ENCODE measurements at places on chromosomes 11 and 22.

- peak; percentile 84 for DNase-seq
Observed at GRCh38 chr22:21624880-21625791, 4.7 kb downstream of the YDJC start.

DNA sequence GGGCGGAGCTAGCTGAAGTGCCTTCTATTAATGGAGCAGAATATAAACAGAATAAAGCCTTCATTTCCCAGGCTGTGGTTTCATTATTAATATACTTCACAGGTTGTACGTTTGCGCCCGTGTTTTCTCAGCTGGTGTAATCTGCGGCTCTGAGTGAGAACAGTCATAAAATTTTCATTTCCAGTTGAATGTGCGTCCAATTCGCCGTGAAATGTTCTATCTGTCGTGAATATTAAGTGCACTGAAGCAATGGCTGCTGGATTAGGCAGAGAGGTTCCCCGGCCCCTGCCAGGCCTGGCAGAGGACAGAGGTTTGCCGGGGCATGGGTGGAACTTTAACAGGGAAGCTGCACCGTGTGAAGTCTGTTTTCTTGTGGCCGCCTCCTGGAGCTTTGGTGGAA lies 874.4 kb downstream of the NTM start:
- DNase-seq: no peak

GRCh38 chr22:47207846-47208554 lies 445.6 kb downstream of the TBC1D22A start:
- DNase-seq: no peak

- peak; percentile 93 for DNase-seq
Observed at GRCh38 chr11:406796-407650, 7.8 kb downstream of the SIGIRR start.

DNA sequence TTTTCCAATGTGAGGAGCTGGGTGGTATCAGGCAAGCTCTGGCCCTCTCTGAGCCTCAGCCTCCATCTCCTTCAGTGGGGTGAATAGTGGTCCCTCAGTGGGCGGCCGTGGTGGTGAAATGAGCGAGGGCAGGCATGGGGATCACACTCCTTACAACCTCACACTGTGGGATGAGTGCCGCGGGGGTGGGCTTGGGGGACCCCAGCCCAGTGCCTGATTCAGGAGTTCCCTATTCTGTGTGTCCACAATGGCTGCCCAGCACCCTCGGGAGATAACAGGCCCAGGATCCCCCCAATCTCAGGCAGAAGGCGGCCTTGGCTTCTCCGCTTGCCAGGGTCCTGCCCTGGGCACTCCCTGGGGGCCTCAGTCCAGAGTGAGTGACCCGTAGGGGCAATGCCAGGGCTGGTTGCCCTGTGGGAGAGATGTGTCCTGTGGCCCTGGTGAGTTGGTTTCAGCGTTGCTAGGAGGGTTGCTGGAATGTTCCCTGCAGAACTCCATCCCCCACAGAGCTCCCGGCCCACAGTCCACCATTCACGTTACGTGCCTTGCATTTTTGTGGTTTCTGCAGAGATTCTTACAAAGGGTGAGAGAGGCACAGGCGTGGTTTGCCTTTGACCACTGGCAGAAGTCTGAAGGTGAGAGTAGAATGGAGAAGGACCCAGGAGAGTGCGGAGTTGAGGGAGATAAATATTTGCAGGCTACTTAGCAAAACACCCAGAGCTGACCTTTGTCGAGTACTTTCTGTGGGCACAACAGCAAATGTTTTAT lies 2.9 kb downstream of the ALDH3B1 start:
- DNase-seq: no peak

DNA sequence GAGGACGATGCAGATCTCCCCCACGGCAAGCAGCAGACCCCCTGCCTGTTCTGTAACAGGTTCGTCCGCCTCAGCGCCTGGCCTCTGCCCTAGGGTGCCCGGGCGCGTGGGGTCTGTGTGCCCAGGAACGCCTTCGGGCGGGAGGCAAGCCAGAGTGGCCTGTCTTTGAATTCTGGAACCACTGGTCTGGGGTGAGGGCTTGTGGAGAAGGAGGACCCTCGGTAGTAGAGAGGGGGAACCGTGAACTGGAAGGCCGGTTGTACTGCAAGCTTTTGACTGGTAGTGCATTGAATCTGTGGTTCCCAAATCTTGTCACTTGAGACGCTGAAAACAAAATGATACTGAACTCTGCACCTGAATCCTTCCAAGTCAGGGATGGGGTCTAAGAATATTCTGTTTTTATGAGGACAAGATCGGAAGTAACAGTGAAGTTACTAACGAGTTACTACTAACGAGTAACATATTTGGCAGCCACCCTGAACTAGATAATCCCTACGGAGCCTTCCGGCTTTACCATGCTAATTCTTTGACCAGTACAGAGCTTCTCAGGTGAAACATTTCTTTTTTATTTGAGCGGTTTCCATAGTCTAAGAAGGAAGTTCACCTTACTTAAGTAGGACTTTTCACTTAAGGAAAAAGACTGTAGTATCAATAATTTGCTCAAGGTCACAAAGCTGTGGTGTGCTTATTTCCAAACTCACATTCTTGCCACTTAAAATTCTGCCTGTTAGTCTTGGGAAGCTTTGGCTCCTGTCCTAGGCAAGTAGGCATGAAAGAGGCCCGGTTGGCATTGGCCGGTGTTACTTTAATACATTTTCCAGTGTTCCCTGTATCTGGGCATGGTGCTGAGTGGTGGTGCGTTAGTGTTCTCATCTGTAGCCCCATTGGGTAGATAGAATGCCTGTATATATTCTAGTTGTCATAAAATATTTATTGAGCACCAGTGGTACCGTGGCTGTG lies 860 bp downstream of the PRMT3 start:
- DNase-seq: no peak

- no peak for DNase-seq
Observed at GRCh38 chr11:128181088-128181480, 406.3 kb downstream of the ETS1 start.

GRCh38 chr22:44206696-44207095 lies 26.0 kb downstream of the PARVG start:
- DNase-seq: no peak

DNA sequence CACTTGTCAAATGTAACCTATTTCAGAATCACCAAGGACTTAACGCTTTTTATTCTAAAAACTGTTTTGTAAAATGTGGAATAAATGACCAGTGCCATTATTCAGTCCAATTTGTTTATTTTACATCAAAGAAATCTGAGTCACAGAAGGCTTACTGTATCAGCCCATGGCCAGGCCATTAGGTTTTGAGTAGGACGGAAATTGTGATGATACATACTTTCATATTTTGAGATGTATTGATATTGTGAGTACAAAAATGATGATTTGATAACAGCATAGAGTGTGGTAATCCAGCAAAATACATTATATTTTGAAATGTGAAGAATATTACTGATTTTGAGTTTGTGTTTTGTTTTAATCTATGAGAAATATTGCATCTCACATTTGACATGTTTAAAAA lies 81.1 kb downstream of the PIWIL3 start:
- no peak for DNase-seq

Data from HL-60 (cell line).